Activated CD4-positive, CD25-positive, alpha-beta regulatory T cell treated with anti-CD3 and anti-CD28 coated beads, Interleukin-2, amount 50 U/mL, for 72 hours (primary cell): ENCODE measurements at places on chromosomes 1 and 21.

DNA sequence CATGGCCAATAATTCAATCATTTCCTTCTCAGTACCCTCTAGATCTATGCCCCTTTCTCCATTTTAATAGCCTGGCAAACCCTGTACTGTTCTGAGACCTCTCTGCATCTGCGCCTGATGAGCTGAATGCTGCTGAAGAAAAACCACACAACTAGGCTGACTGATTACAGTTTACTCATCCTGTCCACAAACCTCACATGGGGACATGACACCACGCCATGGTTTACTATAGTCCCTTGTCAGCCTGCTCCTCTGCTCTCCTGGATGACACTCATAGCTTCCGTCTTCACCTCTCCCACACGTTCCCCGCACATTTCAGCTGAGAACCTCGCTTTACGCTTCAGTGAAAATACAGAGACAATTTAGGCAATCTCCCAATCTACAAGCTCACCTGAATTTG, 59.7 kb downstream of the DESI2 start:
- DNase-seq = no peak

GRCh38 chr1:169041366-169041765, 65.1 kb upstream of the ATP1B1 start:
- no peak for DNase-seq

DNA sequence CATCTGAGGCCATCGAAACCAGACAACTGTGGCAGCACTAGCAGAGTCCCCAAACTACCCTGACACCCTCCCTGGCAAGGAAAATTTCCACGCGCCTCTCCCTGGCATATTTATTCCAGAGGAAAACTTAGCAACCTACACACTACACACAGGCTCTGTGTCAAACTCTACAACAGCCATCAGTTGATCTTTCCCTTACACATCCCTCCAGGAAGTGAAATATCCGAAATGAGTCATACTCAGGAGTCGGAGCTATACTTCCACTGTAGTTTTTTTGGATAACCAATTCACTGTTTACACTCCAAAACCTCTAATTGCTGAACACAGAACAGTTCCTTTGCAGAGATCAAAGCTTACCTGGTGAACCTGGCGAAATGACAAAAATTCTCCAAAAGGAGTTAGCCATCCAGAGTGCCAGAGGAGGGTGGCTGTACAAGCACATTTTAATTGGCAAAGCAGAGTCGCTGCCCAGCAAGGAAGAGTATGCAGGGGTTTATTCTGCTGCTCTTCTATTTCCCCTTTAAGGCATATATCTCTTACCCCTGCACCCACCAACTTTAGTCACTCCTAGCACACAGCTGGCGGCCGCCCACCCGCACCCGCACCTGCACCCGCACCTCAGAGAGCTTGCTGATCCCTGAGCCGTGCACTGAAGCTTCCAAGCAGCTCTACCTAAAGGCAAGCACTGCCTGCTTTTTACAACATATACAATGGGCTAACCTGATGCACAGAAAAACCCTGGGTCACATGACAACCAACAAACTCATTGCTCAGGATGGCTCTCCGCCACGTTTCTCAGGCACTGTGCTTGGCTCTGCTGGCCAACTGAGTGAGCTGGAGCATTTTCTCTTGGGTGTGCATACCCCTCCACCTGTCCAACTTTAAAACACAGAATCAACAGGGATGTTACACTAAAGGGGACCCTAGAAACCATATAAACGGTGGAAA, 54.9 kb downstream of the CAPZB start:
- DNase-seq = no peak

DNA sequence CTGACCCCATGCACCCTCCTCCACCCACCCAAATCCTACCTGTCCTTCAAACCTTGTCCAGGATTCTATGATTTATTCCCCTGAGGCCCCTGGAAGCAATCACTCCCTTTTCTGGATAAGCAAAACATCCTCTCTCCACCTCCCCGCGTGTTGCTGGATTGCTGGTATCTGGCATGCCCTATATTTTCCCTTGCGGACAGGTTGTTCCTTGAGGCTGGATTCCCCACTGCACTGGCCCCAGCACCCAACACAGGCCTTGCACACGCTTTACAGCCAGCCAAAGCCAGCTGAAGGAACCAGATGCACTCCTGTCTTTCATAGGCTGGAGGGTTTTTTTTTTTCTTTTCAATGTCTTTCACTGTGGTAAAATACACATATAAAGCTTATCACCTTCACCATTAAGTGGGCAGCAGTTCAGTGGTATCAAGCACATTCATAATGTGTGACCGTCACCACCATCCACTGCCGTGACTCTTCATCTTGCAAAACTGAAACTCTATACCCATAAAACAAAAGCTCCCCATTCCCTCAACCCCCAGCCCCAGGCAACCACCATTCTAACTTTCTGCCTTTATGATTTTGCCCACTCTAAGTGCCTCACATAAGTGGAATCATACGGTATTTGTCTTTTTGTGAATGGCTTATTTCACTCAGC, 50.9 kb downstream of the TOR1AIP2 start:
- no peak for DNase-seq

DNA sequence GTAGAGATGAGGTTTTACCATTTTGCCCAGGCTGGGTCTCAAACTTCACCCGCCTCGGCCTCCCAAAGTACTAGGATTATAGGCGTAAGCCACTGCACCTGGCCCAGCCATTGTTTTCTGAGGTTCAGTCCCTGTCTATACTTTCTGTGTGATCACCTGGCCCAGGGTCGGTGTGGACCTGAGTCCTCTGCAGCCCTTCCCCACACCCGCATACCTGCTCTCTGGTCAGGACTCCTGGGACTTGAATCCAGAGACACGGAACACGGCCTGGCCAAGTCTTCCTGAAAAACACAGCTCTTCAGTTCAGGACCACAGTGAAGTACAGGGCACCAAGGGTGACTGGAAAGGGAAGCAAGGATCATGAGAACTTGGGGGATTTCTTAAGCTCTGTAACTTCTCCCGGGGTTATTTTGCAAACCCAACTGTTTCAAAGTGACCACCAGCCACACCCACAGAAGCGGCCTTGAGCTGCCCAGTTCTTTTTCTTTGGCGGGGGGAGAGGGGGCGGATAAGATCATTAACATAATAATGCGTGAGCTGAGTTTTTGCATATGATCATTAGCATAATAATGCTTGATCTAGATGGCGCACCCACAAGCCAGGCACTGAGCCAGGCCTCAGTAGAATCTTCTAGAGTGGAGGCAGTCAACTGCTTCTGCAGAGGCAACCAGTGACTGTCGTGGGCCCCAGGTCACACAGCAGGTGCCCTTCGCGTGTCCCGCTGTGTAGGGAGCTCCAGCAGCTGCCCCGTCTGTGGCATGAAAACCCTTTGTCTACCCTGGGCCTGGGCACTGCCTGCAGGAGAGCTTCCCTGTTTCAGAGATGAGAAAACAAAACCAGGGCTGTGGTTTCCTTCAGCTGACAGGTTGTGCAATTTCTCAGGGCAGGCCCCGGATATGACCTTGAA, 1.7 kb upstream of the NADK start:
- DNase-seq = peak; percentile 57

DNA sequence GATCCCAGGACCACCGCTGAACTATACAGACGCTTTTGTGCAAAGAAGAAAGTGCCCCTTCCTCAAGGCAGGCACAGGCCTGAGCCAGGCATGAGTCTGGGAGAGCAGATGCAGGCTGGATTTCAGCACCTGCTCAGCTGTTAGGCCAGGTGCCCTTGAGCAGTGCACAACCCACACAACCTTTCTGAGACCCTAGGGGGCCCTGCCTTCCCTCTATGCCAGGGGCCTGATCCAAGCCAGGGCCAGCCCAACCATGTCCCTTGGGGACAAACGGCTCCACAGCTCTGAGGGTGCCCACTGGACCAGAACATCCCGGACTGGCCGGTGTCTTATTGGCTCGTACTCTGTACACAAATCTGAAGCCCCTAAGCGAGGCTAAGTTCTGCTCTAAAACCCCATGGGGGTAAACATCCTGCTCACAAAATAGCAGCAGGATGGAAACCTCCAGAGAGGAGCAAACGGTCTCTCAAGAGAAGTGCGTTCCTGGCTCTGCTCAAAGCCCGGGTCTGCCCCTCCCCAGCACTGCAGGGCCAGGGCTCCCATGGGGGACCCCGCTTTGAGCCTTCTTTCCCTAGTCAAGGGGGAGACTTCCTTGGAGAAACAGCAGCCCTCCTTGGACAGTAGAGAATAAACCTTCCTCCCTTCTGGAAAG, 275.1 kb downstream of the NPHP4 start:
- DNase-seq = no peak

DNA sequence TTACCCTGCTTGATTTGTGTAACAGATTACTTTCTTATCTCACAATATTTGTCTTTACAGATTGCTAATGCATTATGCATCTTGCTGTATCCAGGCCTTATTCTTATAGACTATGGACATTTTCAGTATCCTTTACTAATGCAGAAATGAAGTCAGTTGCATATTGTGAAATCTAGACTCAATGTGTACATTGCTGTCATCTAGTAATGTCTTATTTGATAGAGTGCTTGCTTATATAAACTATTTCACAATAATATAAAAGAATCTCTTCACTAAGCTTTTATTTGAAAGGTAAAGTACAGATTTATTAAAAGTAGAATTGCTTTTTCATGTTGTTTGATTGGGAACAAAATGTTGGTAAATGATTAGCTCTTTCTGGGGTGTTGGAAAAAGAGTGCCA, 39.6 kb downstream of the ALG6 start:
- DNase-seq = no peak

GRCh38 chr1:154611150-154611862, 3.3 kb upstream of the ADAR start:
- DNase-seq = no peak

DNA sequence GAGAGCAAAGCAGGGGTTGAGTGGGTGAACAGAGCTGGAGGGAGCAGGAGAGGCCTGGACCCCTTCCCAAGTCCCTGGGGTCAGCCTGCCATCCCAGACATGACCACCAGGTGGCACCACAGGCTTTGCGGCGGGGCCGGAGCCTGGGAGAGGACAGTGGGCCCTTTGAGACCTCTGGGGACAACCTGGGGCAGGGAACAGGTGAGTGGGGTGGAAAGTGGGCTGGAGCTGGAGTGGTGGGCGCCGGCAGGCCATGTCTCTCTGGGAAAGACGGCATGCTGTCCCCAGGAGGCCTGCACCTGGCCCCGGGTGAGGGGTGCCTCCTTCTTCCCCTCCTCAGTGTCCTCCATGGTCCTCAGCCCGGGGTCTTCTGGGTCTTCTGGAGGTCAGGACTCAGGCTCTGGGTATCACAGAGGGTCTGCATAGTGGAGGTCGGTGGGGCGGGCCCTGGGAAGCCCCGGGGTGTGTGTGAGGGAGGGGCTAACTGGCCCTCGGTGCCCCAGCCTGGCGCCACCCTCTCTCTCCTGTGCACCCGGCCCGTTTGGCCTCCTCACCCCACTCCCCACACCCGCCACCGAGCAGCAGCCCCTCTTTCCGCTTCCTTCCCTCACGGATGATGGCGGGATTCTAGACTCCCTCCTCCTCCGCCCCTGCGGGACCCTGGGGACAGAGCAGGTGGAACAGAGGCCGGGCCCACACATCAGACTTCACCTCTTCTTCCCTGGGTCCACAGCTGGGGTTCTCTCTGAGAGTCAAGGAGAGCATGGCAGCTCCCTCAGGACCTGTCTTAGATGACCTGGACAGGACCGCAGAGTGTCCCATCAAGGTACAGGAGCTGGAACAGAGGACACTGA, 28.5 kb upstream of the PKP1 start:
- DNase-seq = peak; percentile 79

GRCh38 chr21:38984982-38985567, 179.3 kb downstream of the ETS2 start:
- DNase-seq = no peak

- DNase-seq = no peak
Observed at GRCh38 chr1:89815611-89816010, 5.2 kb upstream of the LRRC8D start.
